ENCODE measurements at places on chromosomes 5 and 9.

- DNase-seq, result no peak
Observed at GRCh38 chr5:132953710-132954109, 9.7 kb downstream of the AFF4 start.

- DNase-seq, result no peak
Observed at GRCh38 chr5:169011009-169011408, 289.9 kb downstream of the SLIT3 start.

DNA sequence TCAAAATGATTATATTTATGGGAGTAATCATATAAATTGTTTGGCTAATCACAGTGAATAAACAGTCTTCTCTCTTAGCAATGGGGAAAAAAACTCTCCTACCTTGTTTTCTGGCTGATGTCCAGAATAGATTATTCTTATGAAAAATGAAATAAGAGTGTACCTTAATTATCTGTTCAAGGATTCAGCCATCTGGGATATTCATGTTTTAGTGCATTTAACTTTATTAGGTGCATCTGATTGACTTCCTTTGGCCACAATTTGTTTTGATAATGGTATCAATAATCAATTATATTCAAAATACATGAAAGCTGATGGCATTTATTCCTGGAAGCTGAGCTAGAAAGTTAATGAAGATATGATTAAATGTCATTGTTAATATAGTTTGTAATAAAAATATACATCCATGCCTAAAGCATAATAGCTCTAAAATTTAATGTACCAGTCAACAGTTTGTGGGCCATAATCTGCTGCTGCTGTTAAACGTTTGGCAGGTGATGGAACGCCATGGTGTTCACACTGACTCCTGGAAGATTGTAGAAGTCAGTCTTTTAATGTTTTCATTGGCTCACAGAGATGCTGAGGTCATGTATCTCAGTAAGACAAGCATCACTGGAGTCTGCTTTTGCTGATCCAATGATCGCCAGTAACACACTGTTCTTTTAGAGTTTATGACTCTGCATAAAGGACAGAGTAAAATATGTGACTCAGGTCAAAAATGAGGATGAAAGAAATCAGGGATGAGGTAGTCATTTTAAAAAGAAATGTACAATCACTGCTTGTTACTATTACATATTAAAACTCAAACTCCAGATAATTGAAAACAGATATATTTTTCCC is 105.8 kb downstream of the ISL1 start:
- no peak for DNase-seq

- no peak for DNase-seq
Observed at GRCh38 chr5:156356238-156356637, 29.3 kb downstream of the SGCD start.

- DNase-seq, result no peak
Observed at GRCh38 chr5:150497989-150498317, 10.0 kb upstream of the NDST1 start.

DNA sequence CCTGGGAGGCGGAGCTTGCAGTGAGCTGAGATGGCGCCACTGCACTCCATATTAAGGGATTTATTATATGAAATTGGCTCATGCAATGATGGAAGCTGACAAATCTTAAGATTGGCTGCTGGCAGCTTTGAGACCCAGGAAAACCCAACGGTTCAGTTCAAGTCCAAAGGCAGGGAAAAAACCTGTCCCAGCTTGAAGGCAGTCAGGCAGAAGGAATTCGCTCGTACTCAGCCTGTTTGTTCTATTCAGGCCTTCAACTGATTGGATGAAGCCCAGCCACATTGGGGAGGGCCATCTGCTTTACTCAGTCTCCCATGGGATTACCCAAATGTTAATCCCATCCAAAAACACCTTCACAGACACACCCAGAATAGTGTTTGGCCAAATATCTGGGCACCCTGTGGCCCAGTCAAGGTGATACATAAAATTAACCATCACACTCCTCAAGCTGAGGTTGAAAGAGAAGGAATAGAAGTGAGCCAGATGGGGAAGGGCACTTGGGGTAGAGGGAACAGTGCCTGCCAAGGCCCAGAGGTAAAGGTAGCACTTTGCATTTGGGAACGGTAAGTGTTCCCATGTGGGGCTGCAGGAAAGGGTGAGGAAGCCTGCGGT is 8.5 kb upstream of the ORM1 start:
- DNase-seq, result no peak

GRCh38 chr5:136726506-136726905 is 361.2 kb upstream of the TRPC7 start:
- no peak for DNase-seq

DNA sequence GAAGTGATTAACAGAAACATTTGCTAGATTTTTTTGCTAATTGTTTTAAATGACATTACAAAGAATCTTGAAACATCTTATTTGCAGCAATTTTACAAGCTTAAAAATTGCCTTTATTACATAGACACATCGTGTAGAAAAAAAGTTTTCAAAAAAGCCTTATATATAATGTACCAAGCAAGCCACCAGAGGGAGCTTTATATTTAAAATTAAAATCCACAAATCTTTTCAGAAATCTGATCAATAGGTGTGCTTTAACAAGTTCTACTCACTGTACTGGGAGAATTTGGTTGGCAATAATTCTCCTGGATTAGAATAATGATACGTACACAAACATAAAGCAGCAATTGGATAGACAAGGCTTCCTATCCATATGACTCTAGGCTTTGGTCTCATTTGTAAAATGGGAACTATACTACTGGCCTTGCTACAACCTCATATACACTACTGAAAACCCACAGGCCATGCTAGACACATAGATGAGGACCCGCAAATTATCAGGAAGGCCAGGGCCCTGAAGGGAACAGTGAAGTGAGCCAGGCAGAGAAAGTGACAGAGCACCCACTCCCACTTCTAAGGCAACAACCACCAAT is 4.8 kb downstream of the PSMB7 start:
- no peak for DNase-seq

DNA sequence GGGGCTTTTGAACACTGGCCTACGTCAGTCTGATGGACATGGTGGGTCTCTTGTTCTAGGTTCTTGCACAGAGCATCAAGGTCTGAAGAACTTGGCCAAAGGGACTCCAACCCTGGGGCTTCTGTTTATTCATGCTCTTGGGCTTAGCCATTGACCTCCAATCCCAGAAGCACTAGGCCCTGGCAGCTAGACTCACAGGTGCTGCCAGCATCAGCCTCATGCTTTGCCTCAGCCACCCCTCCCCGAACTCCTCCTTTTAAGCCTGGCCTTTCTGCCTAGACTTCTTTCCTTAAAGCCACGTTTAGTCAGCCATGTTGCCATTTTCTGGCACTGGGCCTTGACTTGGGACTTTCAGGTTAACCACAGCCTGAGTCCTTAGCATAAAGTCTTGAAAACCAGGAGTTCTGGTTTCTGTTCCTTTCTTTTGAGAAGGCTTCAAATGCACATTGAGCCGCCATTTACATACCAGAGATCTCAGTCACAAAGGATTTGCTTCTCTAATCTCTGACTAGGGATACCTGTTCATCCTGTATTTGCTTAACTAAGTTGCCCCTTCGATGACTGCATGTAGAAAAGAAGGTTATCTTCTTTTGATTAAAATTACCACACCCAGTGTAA is 54.7 kb downstream of the ANGPTL2 start:
- DNase-seq, result no peak

- no peak for DNase-seq
Observed at GRCh38 chr5:41346609-41347008, 133.3 kb upstream of the C6 start.
